IMR-90 (cell line): ENCODE measurements at places on chromosomes 3 and 15.

DNA sequence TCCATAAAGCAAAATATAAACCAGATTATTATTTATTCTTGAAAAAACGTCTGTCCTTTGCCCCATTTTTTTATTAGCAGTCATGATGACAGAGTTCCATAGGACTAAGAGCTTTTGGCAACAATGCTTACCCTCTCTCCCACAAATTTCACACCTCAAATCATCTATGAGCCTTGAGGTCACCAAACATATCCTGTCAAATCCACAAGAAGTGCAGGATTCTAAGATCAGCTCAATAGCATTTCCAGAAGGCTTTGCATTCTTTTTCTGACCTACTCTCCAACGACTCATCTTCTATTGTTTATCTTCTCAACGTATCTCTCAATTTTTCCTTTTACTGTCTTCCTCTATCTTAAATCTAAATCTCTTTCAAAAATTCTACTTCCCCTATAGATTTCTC lies 619.1 kb upstream of the BCHE start:
- peak; percentile 34 for DNase-seq

DNA sequence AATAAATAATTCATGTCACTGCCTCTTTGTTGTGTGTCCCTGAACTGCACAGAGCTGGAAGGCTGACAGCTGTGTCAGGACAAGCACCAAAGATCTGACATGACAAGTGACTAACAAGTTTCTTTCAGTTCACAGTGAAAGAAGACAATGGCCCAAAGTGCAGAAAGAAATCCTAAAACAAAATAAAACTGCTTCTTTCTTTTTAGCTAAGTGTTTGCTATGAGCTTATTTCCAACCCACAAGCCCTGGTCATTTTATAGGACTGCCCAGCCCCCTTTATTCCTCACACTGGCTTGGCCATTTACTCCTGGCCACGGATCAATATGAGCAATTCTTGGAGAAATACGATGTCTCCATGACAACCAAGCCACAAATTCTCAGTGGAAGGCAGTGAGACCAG lies 238.5 kb downstream of the WDR72 start:
- DNase-seq = no peak

DNA sequence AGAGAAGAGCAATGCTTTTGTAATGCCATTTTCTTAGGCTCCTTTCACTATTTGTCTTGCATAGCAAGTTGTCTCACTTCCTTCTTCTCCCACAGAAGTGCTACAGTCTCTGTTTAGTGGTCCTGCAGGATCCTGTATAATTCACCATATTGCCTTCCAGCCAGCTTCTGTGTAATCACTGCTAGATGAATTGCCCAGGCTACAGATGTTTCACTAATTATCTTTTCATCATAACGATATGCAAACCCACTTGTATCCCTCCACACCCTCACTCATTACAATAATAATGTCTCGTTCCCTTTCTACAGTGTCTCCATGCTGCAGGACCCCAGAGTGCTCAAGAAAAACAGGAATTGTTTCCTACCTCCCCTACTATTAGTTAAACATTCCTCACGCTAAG lies 402.9 kb downstream of the TBL1XR1 start:
- no peak for DNase-seq

DNA sequence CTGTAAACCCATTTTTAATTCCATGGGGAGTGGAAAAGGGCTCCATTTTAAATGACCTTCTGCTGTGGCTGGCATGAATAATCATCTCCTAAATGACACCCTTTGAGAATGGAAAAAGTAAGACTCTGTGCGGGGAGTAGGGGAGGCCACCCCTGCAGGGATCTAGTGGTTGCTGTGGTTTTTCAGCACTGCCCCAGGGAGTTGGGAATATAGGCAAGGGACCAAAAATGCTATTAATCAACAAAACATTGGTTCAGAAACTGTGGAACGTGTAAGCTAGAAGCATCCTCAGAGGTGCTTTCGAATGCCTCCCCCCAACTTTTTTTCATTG lies 30.1 kb upstream of the ADAMTS7 start:
- no peak for DNase-seq

- no peak for DNase-seq
Measured at GRCh38 chr3:183244219-183244618, 8.8 kb upstream of the B3GNT5 start.

- no peak for DNase-seq
Measured at GRCh38 chr15:82062479-82063454, 16.9 kb upstream of the MEX3B start.

GRCh38 chr3:169044331-169045113 lies 619.0 kb downstream of the MECOM start:
- peak; percentile 85 for DNase-seq

- no peak for DNase-seq
Measured at GRCh38 chr3:29011966-29012365, 268.9 kb upstream of the RBMS3 start.

DNA sequence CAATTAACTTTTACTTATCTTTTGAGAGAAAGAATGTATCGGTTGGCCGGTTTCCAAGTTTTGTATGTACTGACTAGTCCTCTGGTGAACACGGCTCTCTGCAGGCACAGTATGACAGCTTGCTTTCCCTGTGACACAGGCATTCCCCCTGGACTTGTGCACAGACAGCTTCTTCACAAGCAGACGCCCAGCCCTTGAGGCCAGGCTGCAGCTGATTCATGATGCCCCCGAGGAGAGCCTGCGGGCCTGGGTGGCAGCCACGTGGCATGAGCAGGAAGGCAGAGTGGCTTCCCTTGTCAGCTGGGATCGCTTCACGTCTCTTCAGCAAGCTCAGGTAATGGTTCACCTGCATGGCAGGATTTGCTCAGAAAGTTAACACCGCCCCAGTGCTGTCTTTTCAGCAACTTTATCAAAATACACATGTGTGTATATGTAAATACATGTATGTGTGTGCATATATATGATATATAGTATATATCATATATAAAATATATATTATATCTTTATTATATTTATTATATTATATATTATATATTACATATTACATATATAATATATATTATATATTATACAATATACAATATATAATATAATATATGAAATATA lies 25.5 kb downstream of the FAN1 start:
- no peak for DNase-seq

GRCh38 chr3:119555309-119555735 lies 4.1 kb downstream of the CD80 start:
- no peak for DNase-seq

DNA sequence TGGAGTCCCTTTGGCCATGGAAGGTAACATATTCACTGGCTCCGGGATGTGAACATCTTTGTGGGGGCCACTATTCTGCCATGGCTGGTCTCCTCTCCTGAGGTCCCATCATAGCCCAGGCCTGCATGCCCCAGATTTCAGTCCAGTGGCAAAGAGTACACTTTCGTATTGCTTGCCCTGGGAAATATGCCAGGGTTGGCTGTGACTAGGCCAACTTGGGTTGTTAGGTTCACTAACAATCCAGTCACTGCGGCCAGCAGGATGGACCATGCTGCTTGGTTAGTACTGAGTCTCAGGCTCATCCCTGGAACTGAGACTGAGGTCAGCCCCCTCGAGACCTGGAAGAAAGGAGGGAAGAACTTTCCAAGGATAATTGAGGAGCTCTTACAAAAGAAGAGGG lies 9.8 kb upstream of the EEFSEC start:
- DNase-seq = no peak

GRCh38 chr3:57043518-57043917 lies 16.9 kb upstream of the SPATA12 start:
- no peak for DNase-seq

GRCh38 chr15:95138604-95139270 lies 907.4 kb downstream of the MCTP2 start:
- DNase-seq = no peak

DNA sequence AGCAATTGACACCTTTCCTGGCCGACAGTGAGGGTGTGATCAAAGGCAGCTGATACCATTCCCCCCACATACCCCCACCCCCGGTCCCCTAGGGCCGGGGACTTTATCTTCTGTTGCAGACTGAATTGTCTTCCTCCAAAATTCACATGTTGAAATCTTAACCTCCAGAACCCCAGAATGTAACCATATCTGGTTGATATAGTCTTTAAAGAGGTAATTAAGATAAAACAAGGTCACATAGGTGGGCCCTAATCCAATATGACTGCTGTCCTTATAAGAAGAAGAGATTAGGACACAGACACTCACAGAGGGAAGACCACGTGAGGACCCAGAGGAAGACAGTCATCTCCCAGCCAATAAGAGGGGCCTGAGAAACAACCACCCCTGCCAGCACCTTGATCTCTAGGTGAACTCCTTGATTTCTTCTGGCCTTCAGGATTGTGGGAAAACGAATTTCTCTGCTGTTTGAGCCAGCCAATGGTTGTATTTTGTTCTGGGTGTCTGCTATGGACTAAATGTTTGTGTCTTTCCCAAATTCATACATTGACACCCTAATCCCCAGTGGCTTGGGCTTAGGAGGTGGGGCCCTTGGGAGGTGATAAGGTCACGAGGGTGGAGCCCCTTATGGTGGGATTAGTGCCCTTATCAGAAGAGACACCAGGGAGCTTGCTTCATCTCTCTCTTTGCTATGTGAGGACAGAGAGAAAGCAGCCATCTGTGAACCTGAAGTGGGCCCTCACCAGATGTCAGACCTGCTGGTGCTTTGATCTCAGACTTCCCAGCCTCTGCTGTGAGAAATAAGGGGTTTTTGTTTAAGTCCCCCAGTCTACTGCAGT lies 144.0 kb downstream of the CHSY1 start:
- no peak for DNase-seq

DNA sequence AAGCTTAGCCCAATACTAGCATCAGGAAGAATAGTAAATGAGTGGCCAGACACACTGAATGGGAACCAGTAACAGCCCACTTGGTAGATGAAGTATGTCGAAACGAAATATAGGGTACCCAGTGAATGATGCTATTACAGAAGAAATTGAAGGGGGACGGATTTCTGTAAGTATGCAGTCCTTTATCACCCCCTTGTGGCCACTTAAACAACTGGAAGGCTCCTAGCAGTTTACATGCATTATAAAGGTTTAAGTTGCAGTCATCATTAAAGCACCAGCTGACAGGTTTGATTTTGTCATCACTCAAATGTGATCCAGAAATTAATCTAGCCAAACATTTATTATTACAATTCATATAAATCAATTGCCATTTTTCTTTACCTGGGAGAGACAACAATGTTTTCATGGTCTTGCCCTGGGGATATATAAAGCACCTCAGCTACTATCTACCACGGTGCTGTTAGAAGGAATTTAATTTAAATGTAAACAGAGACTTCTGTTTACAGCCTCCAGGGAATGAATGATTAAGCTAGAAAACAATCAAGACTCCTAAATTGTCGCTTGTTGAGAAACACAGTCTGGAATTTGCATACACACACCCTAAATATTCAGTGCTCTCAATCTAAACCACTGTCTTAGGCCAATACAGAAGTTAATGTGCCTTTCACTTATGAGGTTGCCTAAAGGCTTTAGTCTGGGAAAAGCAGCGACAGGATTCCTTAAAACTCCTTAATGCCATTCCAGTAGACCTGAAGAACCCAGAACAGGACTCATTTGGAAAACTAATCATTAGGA lies 7.8 kb downstream of the EIF1B start:
- DNase-seq = peak; percentile 71

GRCh38 chr15:99273801-99274200 lies 22.5 kb downstream of the LRRC28 start:
- DNase-seq = no peak

GRCh38 chr3:111541391-111541790 lies 606 bp upstream of the CD96 start:
- no peak for DNase-seq

GRCh38 chr3:38648024-38648658 lies 1.3 kb downstream of the SCN5A start:
- no peak for DNase-seq

- DNase-seq = no peak
Measured at GRCh38 chr3:138113326-138113725, 2.1 kb downstream of the DZIP1L start.

DNA sequence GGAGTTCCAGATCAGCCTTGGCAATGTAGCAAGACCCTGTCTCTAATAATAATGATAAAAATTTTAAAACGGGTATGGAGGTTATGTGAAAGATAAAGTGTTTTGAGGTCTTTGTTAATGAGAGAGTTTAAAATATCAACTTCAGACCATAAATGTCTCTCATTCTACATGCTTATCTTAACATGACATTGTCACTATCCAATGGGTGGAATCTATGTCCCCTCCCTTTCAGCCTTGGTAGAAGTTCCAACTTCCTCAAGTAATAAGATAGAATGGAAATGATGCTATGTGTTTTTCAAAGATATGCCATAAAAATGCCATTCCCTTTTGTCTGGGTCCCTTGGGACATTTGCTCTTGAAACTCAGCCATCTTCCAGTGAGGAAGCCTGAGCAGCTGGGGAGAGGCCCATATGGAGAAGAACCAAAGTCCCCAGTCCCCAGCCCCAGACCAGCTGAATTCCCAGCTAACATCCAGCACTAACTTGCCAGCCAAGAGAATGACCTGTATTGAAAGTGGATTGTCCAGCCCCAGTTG lies 17.0 kb downstream of the RPSA start:
- no peak for DNase-seq

GRCh38 chr15:96361309-96362010 lies 31.0 kb downstream of the NR2F2 start:
- DNase-seq = no peak

DNA sequence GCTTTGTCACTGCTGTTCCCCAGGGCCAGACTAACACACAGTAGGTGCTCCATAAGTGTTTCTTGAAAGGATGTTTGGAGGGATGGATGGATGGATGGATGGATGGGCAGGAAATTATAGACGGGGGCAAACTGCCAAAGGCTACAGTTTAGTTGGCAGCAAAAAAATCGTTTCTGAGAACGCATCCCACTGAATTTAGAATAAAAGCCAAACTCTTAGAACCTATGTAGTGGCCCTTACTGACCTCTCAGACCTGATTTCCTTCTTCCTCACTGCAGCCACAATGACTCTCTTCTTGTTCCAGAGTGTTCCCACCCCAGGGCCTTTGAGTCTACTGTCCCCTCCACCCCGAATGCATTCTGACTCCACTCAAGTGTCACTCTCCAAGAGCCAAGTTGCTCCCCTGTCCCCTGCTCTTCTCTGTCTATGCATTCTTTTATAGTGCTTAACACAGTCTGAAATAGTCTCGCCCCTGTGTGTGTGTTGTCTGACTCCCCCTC lies 5.2 kb upstream of the GATA2 start:
- DNase-seq = no peak

- no peak for DNase-seq
Measured at GRCh38 chr15:70442616-70443321, 320.6 kb downstream of the UACA start.

- DNase-seq = no peak
Measured at GRCh38 chr15:52107238-52107637, 5.3 kb downstream of the BCL2L10 start.

GRCh38 chr3:156509189-156510174 lies 45.4 kb downstream of the SSR3 start:
- DNase-seq = peak; percentile 66
